ENCODE measurements at places on chromosomes 5 and 9. TPM values are rescaled to one million over a fixed set of nuclear protein-coding genes. Genes with fewer than 3 reads are reported as not detected.

Gene OTULINL
- 1.3 TPM for total RNA-seq

Gene PCDHA4
- total RNA-seq, result 12.8 TPM

Gene CNTLN
- total RNA-seq, result 14.6 TPM

Gene LRRC14B
- total RNA-seq, result not detected

DNA sequence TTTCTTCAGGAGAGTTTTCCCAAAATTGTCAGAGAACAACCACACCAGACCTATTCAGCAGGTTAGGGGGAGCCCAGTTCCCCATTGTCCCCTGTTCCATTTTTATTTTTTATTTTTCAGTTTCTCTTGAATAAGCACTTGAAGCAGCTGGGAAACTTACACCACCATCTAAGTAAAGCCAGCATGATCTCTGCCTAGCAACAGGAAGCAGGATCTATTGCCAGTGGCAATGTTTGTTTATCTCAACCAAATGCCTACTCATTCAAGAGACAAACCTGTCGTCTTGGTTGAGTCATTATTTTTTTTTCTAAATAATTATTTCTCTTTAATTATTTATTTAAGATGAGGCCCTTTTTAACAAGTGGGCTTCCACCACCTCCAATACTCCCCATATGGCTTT lies 379.3 kb downstream of the PLK2 start:
- no peak for DNase-seq

GRCh38 chr9:99999797-100000196 lies 93.3 kb downstream of the STX17 start:
- DNase-seq, result no peak

- DNase-seq, result no peak
These were observed 32.5 kb upstream of the MIER3 start for GRCh38 chr5:56984445-56984844.

- no peak for DNase-seq
These were observed 577 bp downstream of the RNF145 start for GRCh38 chr5:159208514-159209437.

DNA sequence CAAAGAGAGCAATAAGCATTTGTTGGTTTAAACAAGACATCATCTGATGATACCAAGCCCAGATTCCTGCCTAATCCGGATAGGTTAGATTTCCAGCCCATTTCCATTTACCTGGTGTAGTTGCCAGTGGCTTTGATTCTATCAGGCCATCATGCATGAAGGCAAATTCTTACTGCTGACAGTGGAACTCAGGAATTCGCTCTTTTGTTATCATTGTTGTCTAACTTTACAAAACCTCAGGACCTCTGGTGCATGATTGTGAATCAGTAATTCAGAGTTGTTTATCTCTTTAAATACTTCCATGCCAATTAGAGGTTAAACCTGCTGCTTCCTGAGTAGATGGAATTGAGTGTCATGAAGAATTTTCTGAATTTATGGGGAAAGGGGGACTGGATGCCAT lies 76.5 kb downstream of the C9orf152 start:
- DNase-seq, result no peak

GRCh38 chr9:83535736-83536135 lies 2.5 kb downstream of the FRMD3 start:
- no peak for DNase-seq

DNA sequence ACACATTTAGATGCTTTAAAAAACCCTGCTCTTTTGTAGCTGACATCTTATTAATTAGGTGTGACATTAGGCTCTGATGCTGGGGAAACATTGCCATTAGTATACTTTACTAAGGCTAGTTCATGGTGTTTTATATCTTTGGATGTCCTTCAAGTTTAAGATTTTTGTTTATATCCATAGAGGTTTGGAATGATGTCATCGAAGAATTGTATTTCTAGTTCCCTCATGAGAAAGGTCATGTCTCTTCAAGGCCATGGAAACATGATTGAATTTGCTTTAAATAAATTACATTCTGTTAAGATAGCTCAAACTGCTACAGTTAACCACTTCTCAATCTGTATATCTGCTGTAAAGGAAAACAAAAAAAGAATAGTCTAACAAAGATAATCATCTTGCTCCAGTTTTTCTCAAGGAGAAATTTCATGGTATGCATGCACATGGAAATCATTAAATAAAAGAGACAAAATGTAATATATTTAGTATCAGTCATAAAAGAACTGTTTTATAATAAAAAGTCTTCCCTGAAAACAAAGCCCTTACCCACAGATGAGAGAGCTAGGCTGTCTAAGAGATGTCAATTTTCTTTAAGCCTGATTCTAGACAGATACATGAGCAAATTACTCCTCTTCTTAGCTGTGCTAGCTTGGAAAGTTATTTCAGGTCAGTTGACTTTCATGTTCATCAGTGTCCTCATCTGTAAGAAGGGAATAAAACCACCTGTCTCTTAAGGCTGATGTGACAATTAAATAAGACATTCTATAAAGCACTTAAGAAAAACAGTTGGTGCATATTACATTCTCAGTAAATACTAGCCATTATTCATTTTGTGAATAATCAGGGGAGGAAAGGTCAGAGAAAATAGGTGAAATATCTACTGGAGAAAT lies 25.0 kb upstream of the STARD4 start:
- no peak for DNase-seq

- no peak for DNase-seq
These were observed 9.5 kb upstream of the IFNK start for GRCh38 chr9:27514551-27514950.

DNA sequence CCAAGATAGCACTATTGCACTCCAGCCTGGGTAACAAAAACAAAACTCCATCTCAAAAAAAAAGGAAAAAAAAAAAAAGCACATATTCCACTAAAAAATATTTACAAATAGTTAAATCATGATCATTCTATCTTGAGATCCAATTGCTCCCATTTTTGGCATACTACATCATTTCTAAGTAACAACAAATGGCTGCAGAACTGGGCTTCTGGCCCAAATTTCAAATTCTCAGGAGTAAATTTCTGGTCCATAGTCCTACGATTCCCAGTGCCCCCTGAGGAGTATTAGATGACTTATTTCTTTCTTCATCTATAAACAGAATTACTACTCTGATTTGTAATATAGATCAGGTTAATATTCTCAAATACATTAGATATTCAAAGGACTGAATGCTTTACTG lies 62.1 kb downstream of the CEMIP2 start:
- DNase-seq, result no peak

GRCh38 chr5:170644501-170644900 lies 139.0 kb upstream of the GABRP start:
- DNase-seq, result no peak

- DNase-seq, result no peak
These were observed 126.1 kb downstream of the GPBP1 start for GRCh38 chr5:57299986-57300385.

GRCh38 chr9:20253635-20254034 lies 368.7 kb downstream of the MLLT3 start:
- DNase-seq, result no peak

DNA sequence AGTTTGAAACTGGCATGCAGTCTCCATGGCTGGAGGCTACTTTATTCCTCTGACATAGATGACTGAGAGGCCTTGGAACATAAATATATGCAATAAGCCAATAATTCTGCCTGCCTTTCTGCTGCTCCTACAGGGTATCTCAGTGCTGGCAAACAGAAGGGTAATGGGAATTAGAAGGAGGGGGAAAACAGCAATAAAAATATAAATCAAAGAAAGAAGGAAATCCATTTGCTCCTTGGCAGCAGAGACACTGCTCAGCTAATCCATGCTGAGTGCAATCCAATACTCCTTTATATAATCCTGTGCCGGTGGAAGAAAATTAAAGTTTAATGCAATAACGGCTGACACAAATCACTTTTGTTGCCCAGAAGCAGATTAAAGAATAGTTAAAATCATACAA lies 478.9 kb downstream of the SPATA31D1 start:
- DNase-seq, result no peak

- no peak for DNase-seq
These were observed 12.5 kb downstream of the NINJ1 start for GRCh38 chr9:93121316-93122241.

- peak; percentile 94 for DNase-seq
These were observed 27.5 kb downstream of the B4GALT1 start for GRCh38 chr9:33139421-33140228.
